Memory B cell (primary cell): ENCODE measurements at places on chromosomes 3 and 15.
A peak's percentile ranks its signal among the peaks of the same experiment; 100 is the strongest.

- H3K27ac ChIP-seq: no peak overlapping the region
- peaks cover 5% of the 10 kb centered on the region for H3K27me3 ChIP-seq
- H3K4me1 ChIP-seq: no peaks in the 10 kb centered on the region
- H3K36me3 ChIP-seq: no peaks in the 10 kb centered on the region
These were observed 250.1 kb downstream of the DIPK2A start for GRCh38 chr3:144221761-144222160.

DNA sequence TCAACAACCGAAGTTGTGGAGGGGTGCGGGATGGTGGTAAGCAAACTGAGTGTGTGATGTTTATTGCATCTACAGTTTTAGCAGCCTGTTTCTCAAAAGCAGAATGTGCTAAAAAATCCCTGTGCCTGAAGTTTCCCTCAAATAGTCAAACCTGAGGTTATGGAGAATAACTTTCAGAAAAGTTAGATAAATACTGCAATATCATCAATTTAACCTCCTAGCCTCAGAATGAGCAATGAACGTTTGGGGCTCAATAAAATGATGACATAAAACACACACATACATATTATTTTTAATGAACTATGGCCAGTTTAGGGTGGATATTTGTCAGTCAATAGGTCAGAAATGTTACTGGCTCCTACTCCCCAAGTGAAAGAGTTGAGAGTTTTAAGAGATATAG is 201.6 kb downstream of the SEMA6D start:
- DNase-seq: no peak
- H3K27me3 ChIP-seq: peaks cover 5% of the 10 kb centered on the region
- no peak overlapping the region for H3K4me3 ChIP-seq
- H3K4me1 ChIP-seq: no peaks in the 10 kb centered on the region

DNA sequence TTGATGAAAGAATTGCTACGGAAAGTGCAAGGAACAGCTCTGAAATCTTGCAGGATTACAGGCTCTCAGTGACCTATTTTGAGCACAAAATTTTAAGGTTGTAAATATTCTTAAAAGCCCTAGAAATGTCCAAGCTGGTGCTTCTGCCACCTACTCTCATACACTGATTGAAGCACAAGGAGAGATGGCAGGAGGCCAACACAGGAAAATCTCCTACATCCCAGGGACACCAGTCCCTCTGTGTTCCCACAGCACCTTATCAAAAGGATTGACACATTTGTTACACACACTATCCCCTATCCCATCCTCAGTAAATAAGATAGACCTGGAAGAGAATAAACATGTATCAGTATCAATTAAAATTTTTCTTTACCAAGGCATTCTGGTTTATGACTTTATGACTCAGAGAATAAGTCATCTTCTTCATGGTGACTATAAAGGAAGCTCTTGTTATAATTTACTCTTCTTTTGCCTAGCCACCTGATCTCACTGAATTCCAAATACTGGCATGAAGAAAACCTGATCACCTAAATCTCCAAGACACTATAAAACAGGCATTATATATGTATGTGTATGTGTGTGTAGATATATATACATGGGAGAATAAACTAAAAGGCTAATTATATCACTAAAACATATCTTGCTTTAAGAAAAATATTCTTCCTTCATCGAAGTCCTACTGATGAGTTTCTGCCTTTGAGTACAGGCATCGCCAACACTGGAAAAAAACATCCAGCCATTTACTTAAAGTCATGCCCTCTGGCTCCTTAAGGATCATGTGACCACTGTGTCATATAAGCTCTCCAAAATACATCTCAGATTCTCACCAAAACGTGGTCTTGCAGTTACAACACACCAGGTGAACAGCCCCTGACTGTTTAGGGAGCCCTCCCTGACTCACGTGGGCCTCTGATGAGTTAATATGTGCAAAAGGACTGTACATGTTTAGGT is 208.1 kb upstream of the NR2F2 start:
- no peak for DNase-seq
- H3K27ac ChIP-seq: no peak overlapping the region
- H3K4me3 ChIP-seq: no peak overlapping the region
- no peaks in the 10 kb centered on the region for H3K27me3 ChIP-seq
- H3K4me1 ChIP-seq: no peaks in the 10 kb centered on the region

GRCh38 chr15:74434263-74435136 is 742 bp upstream of the SEMA7A start:
- no peaks in the 10 kb centered on the region for H3K36me3 ChIP-seq
- no peak for DNase-seq
- peak overlapping the region; percentile 81 for H3K4me3 ChIP-seq
- H3K27me3 ChIP-seq: no peaks in the 10 kb centered on the region
- H3K4me1 ChIP-seq: peaks cover 46% of the 10 kb centered on the region

GRCh38 chr3:52986049-52986448 is 59.8 kb downstream of the SFMBT1 start:
- no peaks in the 10 kb centered on the region for H3K36me3 ChIP-seq
- no peaks in the 10 kb centered on the region for H3K27me3 ChIP-seq
- no peak overlapping the region for H3K4me3 ChIP-seq
- H3K4me1 ChIP-seq: peaks cover 26% of the 10 kb centered on the region

GRCh38 chr15:37134699-37135131 is 34.4 kb upstream of the MEIS2 start:
- no peak overlapping the region for H3K27ac ChIP-seq
- DNase-seq: no peak
- no peaks in the 10 kb centered on the region for H3K4me1 ChIP-seq
- H3K4me3 ChIP-seq: no peak overlapping the region
- no peaks in the 10 kb centered on the region for H3K36me3 ChIP-seq

DNA sequence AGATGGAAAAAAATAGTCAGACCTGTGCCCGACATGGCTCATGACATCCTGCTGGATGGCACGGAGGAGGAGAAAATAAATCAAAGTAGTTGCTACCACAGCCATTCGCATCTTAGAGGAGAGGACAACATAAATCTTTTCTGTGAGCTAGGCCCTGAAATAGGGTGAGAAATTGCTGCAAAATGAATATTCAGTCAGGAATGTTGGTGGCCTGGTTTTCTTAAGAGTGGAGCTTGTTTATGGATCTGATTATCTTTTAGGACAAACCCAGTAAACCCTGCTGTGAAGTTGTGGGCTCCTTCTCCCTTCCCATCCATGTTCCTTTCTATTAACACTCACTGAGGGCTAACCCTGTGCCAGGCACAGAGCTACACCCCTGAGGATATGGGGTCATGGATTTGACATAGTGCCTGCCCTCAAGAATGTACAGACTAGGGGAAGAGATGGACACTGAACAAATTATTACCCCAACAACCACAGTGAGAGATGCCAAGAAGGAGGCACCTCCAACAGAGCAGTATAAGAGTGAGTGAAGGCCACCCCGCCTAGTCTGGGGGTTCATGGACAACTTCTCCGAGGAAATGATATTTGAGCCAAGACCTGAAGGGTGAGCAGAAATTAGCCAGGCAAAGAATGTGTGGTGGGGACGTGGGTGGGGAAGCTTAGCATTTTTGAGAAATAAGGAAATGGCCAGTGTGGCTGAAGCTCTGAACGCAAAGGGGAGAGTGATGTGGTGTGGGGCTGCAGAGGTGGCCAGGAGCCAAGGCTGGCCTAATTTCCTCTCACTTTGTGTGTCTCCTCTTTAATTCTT is 68.9 kb upstream of the ARL8B start:
- H3K36me3 ChIP-seq: no peaks in the 10 kb centered on the region
- H3K4me1 ChIP-seq: peaks cover 28% of the 10 kb centered on the region
- peak overlapping the region; percentile 58 for H3K27ac ChIP-seq
- DNase-seq: no peak
- no peak overlapping the region for H3K4me3 ChIP-seq
- H3K27me3 ChIP-seq: no peaks in the 10 kb centered on the region

DNA sequence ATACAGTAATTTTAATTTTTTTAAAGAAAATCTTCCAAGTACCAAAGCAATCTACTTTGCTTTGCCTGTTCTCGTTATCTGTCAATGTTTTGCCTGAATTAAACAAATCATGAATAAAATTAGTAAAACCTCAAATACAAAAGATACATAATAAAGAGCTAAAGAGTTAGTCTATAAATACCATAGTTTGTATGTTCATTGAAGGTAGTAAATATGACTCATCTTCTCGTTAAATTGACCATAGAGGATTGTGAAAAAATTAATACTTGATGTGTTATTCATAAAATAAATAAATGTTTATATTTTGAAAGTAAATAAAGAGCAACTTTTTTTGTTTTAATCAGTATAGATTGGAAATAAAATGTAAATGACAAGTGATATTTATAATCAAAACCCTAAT is 246.5 kb upstream of the PLSCR5 start:
- H3K4me1 ChIP-seq: no peaks in the 10 kb centered on the region
- no peaks in the 10 kb centered on the region for H3K36me3 ChIP-seq
- no peak for DNase-seq
- H3K27me3 ChIP-seq: no peaks in the 10 kb centered on the region

DNA sequence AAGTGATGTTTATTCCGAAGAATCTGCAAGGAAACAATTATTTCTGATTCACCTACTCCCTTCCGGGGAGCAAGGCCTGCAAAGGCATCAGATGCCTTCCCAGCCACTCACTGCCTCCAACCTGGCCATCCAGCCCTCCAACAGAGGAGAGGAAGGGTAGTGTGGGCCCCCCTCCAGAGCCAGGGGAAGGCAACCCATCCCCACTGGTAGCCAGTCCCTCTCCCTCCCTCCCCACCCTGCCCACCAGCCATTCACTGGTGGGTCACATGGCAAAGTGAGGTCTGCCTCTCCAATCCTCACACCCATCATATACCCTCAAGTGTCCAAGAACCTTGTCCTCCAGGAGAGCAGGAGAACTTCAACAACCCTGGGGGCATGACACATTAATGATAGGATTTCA is 2.4 kb upstream of the VIPR1 start:
- no peak overlapping the region for H3K27ac ChIP-seq
- H3K36me3 ChIP-seq: no peaks in the 10 kb centered on the region
- DNase-seq: no peak

DNA sequence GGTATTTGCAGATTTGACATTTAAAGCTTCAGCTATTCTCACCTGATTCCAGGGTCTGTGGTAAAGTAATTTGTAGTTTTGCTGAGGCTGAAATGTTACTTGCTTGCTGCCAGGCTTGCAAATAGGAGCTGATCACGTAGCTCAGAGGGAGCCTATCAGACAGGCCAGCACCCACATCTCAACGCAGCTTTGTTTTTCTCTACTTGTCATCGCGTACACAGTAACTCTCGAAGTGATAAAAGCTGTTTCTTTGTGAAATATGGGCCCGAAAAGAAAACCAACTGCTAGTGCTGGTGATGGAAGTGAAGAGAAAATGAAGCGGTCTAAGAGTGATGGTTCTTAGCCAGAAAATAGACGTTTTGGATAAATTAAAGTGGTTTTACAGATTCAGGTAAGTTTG is 23.4 kb downstream of the RAB5A start:
- no peaks in the 10 kb centered on the region for H3K27me3 ChIP-seq
- H3K4me3 ChIP-seq: no peak overlapping the region
- H3K27ac ChIP-seq: no peak overlapping the region
- peaks cover 27% of the 10 kb centered on the region for H3K36me3 ChIP-seq
- peaks cover 16% of the 10 kb centered on the region for H3K4me1 ChIP-seq
- no peak for DNase-seq

- DNase-seq: no peak
- no peak overlapping the region for H3K27ac ChIP-seq
These were observed 18.8 kb downstream of the ZBBX start for GRCh38 chr3:167361306-167361705.

- H3K4me3 ChIP-seq: no peak overlapping the region
- no peaks in the 10 kb centered on the region for H3K4me1 ChIP-seq
- DNase-seq: no peak
- no peaks in the 10 kb centered on the region for H3K27me3 ChIP-seq
These were observed 137.8 kb upstream of the ADAMTS9 start for GRCh38 chr3:64825404-64826120.

DNA sequence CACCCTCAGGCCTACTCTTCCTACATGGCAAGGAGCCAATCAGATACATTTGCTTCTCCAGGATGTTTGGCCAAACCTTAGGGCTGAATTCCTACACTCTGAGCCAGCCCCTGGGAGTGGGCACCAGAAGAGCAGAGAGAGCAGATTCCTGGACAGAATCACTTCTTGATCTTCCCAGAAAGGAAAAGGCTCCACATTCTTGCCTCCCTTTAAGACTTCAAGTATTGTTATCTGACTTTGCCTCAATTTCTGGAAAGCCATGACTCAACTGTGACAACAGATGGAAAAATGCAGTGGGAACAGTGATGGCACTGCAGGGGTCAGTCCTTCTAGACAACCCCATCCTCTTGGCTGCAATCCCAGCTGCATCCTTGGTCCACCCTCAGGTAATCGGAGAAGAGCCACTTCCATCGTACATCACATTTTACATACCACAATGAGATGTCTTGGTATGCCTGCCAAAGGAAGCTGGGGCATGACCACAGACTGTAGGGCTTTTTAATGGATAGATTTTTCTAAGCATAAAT is 21.0 kb downstream of the SLCO2A1 start:
- H3K4me3 ChIP-seq: no peak overlapping the region
- H3K27ac ChIP-seq: no peak overlapping the region
- peaks cover 2% of the 10 kb centered on the region for H3K36me3 ChIP-seq
- no peak for DNase-seq

GRCh38 chr3:176651622-176652021 is 545.7 kb downstream of the TBL1XR1 start:
- H3K36me3 ChIP-seq: no peaks in the 10 kb centered on the region
- no peak overlapping the region for H3K4me3 ChIP-seq
- H3K4me1 ChIP-seq: no peaks in the 10 kb centered on the region
- no peaks in the 10 kb centered on the region for H3K27me3 ChIP-seq
- DNase-seq: no peak

- peaks cover 29% of the 10 kb centered on the region for H3K36me3 ChIP-seq
- H3K4me1 ChIP-seq: peaks cover 21% of the 10 kb centered on the region
- H3K27me3 ChIP-seq: no peaks in the 10 kb centered on the region
- no peak for DNase-seq
- H3K27ac ChIP-seq: peak overlapping the region; percentile 72
These were observed 15.9 kb downstream of the RCN2 start for GRCh38 chr15:76947454-76947853.

DNA sequence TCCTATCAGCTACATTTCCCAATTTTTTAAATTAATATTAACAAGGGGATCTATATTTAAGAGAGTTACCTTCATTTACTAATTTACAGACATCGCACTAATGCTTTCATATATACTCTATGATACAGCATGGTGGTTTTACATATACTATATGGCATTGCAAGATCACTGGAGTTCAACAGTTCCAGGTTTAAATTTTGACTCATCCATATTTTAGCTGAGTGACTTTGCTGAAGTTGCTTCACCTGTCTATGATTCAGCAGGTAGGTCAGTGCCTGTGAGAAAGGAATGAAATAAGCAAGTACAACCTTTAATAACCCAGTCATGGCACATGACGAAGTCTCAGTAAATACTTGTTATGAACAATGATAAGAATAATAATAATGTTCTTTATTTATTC is 211.1 kb downstream of the P3H2 start:
- no peak for DNase-seq
- H3K36me3 ChIP-seq: no peaks in the 10 kb centered on the region
- peaks cover 8% of the 10 kb centered on the region for H3K27me3 ChIP-seq

- H3K4me3 ChIP-seq: no peak overlapping the region
- no peak for DNase-seq
- no peaks in the 10 kb centered on the region for H3K36me3 ChIP-seq
These were observed 4.1 kb downstream of the PXYLP1 start for GRCh38 chr3:141235661-141236171.

GRCh38 chr3:66554178-66554577 is 53.4 kb upstream of the LRIG1 start:
- DNase-seq: no peak
- H3K27me3 ChIP-seq: peaks cover 9% of the 10 kb centered on the region
- H3K4me3 ChIP-seq: no peak overlapping the region

- H3K4me3 ChIP-seq: no peak overlapping the region
- H3K36me3 ChIP-seq: no peaks in the 10 kb centered on the region
- no peaks in the 10 kb centered on the region for H3K27me3 ChIP-seq
- no peaks in the 10 kb centered on the region for H3K4me1 ChIP-seq
- H3K27ac ChIP-seq: no peak overlapping the region
- no peak for DNase-seq
These were observed 303.8 kb downstream of the EPHA3 start for GRCh38 chr3:89411201-89411600.
